Esophagus muscularis mucosa (tissue), 4 donors: ENCODE measurements at places on chromosomes 6 and 20.

- DNase-seq, result no peak
Measured at GRCh38 chr20:51176876-51177275, 154.0 kb upstream of the KCNG1 start.

- DNase-seq, result no peak
Measured at GRCh38 chr6:126716032-126716431, 376.1 kb downstream of the CENPW start.

DNA sequence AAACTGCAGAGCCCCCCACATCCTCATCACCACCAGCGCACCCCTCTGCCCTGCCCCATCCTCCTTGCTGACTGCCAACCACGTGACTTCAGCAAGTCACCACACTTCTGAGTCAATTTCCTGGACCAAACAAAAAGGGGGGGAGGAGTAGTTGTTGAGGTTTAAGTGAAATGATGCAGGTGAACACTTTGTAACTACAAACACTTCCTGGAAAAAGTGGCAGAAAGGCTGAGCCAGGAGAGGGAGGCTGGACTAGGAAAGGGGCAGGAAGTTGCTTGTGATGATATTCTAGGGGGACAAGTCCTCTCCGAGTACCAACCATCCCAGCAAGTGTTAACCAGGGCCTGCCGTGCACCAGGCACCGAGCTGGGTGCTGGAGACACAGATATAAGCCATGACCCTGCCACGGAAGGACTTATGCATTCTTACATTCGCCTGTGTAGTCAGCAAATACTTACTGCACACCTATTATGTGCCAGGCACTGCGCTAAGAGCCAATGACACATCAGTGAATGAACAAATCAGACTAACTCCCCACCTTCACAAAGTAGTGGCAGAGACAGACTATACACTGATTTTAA lies 67.3 kb downstream of the PREX1 start:
- DNase-seq, result no peak

GRCh38 chr6:101393251-101393828 lies at the start of gene GRIK2:
Gene GRIK2 (plus strand): TSS chr6:101393708.
- DNase-seq, result no peak

- no peak for DNase-seq
Measured at GRCh38 chr20:9140162-9140760, 71.4 kb downstream of the PLCB4 start.

- no peak for DNase-seq
Measured at GRCh38 chr6:132734694-132735236, 20.9 kb upstream of the VNN1 start.

- DNase-seq, result no peak
Measured at GRCh38 chr6:131682442-131682841, 18.8 kb downstream of the OR2A4 start.

- DNase-seq, result no peak
Measured at GRCh38 chr20:24820345-24820744, 128.7 kb upstream of the CST7 start.

GRCh38 chr6:4687989-4688947 lies 87.9 kb upstream of the CDYL start:
- no peak for DNase-seq
